ENCODE measurements at places on chromosomes 1 and 21. TPM values are rescaled to one million over a fixed set of nuclear protein-coding genes. Genes with fewer than 3 reads are reported as not detected.
A peak's percentile ranks its signal among the peaks of the same experiment; 100 is the strongest.

- no peak for DNase-seq
These were observed 26.0 kb downstream of the SERBP1 start for GRCh38 chr1:67404212-67404620.

DNA sequence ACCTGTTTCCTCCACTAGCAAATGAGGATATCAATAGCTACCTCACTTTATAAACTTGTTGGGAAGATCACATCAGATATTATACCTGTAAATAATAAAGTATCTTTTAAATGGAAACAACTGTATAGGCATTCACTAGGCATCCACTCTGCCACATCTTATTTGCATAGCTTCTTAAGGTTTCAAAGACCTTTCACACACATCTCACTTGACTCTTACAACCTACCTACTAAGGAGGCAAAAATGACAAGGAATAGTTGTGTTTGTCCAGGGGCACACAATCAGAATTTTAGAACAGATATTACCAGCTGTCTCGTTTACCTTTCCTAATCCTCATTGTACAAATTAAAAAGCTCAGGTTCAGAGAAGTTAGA, 51.5 kb downstream of the VANGL2 start:
- DNase-seq = no peak

DNA sequence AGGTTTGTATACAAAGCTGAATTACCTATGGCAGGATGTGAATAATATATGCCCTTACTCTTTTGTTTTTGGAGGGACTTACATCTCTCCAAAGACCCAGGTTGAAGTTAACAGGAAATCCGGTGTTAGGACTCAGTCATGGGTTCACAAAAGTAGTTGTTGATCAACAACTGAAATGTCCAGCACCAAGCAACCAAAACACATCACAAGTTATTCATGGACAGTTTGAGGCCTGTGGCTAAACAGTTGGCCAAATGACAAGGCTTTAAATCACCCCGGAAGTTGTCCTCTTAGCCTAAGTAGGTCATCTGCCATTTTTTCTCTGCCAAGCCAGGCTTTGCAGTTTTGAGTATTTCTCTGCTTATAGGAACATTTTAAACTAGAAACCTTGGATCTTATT, 89.9 kb downstream of the CD247 start:
- DNase-seq = no peak

DNA sequence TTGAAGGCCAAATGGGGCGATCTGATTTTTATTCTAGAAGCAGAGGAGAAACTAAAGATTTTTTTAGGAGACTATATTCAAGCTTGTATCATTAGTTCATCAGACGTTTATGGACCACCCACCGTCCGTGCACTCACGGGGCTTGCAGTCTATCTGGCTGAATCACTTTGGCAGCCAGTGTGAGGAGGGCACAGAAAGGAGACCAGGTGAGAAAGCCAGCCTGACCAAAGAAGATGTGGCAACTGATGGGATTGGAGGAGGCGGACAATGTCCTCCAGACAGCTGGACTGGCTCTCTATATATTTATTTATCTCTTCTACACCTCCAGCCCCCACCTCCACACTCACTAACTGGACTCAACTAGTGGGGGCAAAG, 822 bp upstream of the ELOVL1 start:
- DNase-seq = no peak

DNA sequence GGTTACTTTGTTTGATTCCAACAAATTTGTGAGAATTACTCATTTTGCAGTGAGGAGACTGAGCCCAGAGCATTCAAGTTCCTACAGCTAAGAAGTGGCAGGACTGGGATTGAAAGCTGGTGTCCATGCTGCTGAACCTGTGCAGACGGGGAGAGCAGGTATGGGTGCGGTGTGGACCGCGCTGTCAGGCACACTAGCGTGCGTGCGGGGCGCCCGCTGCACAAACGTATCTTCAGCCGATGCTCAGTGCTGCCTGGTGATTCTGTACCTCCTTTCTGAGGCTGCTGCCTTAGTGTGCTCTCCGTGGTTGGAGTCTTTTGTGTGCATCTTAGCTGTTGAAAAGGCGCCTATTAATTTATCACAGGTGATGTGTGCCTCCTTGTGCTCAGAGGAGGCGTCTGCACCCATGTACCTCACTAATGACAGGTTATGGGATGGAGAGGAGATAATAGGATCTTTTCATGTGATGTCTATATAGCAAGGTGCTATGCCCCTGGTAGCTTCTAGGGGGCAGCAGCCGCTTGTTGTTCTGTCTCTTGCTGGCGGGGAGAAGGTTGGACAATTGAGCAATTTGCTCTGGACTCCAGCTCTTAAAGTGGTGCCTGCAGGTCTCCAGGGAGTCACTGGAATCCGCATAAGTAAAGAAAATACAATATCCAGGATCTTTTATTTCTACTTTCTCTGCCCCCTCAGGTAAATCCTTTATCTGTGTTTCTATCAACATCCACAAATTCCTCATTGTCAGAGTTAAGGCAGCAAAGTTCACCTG, 32.5 kb downstream of the PEX14 start:
- DNase-seq = peak; percentile 68

DNA sequence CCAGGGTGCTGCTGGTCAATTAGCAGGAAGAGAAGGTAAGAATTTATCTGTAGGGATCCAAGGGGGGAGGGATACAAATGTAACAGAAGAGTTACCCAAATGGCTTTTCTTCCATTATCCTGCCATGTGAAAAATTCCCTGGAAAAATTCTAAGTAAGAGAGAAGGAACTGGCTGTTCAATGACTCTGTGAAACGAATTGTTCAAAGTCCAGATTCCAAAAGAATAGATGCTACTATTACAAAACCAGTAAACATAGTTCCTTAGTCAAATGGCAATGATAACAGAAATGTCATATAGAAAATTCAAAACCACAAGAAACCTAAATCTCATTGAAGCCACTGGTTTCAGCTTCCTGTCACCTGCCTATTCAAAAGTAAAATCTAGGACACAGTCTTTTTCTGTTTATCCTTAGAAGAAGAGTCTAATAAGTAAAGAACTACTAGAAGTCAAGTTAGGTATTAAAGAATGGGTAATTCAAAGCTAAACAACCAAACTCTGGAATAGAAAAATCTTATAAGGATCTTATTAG, 102.6 kb downstream of the ZNF644 start:
- DNase-seq = no peak

- DNase-seq = no peak
These were observed 45.3 kb downstream of the NDC1 start for GRCh38 chr1:53792806-53793205.

DNA sequence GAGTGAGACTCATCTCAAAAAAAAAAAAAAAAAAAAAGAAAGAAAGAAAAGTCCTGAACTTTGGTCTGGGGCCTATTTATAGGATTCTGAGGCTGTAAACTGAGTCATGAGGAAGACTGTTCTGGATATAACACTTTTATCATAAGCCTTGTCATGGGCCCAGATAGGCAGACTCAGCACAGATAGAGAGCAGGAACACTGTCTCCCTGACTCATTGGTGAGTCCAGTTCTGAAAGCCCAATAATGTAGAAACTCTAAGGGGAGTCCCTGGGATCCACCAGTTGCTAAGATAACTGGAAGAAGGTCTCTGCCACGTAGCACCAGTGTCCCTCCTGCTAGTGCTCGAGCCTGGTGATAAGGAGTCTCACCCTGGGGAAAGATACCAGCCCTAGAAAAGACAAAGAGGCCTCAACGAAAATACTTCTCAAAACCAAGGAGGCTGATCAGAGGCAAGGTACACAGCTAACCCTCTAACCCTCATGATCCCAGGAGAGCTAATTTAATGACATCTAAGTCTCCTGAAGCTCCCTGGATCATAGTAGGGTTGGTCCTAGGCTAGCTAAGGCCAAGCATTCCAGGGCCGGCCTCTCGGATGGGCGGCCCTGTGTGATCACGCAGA, 43.5 kb downstream of the LPAR3 start:
- DNase-seq = no peak

DNA sequence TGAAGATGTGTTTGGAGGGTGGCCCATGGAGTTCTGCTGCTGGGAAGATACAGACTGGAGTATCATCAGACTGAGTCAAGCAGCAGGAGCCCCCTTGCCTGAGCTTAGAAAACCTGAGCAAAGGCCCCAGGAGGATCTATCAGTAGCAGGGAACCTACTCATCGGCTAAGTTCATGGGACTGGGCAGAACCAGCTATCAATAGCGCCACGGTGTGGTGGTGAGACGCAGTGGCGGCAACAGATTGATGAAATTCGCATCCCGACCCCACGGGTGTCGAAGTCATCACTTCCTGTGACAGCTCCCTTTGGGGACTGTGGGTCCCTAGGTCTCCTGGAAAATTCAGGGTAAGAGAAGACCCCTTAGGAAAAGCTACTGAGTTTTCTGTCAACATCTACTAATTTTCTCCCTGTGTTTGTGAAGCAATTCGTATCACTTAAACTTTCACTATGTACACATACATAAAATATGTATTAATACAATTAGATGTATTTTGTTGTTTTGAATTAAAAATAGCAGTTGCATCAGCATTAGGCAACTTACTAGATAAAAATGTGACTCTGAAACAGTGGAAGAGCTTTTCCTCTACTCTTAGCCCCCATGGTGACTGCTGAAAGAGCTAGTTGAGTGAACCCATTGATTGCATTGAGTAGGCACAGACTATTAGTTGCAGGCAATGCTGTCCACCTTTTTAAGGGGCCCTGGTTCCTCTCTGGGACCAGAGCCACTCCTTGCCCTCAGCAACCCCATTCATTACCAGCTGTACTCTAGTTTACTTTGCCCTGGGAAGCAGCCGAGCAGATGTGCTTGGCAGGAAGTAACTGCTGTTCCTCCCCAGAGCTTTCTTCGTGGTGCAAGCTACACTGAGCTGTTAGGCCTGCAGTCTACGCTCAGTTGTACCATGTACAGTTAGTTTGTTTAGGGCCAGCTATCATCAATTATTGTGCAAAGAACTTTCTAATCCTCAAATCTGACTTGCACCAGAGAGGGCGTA, 7.3 kb upstream of the CACNA1S start:
- DNase-seq = no peak

DNA sequence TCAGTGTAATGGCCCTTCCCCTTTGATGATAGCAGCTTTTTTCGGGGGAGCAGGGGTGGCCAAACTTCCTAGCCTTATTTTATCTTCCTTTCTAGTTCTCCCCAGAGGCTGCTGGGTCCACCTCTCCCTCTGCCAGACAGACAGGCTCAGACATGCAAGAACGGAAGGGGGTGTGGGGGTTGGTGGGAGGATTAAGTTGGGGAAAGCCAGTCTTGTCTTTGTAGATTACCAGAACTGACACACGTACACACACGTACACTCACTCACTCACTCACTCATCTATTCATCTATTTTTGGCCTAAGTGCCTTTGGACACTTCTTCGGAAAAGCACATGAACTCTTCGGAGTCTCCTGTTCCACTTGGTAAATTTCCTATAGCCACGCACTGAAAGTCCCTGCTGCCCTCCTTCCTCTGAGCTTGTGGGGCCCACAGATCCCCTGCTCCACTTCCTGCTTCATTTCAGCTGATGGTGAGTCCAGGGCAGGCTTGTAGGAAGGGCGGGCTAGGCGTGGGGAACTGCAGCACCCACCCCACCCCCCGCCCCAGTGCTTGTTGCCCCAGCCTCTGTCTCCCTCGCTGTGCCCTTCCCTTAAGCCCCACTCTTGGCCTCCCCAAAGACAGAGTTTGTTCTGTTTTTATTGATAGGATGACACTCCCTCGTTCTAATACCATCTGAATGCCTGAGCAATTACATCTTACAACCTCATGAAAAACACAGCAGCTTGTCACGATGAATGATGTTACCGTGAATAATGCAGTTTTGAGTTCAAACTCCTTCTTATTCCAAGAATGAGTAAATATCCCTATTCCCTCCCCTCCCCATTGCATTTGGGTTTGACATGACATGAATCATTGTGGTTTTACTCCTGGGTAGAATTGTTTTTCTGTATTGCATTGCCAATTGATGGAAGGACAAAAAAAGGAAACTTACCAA, 60.7 kb upstream of the ATP5PO start:
- no peak for DNase-seq

GRCh38 chr1:26281971-26282370, 2.1 kb downstream of the SH3BGRL3 start:
- no peak for DNase-seq

DNA sequence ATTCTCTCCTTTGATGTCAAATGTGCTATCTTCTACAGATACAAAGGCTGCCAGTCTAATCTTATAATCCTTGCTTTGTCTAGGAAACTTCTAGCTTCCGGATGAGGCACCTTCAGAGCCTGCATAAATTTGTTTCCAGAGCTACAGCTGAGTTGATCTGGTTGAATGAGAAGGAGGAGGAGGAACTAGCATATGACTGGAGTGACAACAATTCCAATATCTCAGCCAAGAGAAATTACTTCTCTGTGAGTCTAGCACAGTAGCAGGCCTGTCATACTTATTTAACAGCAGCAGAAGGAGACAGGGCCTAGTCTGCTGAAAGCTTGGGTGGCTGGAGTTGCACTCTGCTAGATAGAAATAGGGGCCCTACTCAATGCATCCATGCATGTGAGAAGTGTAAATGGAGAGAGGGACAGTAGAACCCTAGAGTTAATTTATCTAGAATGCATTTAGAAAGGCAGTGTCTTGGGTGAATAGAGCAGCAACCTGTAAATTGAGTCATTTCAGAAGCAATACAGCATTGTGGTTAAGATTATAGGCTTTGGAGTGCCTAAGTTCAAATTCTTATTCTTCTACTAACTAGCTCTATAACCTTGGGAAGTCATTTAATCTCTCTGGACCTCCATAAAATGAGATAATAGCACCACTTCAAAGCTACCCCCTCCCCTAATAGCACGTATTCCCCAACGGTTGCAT, 89.0 kb downstream of the MACF1 start:
- no peak for DNase-seq

DNA sequence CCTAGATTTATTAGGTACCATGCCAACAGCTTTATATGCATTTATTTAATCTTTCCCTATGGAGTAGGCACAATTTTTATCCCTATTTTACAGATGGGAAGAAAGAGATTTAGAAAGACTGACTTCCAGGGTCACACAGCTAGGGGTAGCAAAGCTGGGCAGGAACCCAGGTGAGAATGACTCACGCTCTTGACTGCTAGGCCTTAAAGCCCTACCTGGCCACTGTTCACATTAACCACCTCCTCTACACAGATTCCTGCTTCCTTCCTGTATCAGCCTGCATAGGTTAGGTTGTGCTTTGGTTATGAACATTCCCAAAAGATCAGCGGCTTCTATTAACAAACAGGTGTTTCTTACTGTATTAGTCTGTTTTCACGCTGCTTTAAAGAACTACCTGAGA, 53.2 kb downstream of the DNAJC6 start:
- DNase-seq = no peak

LHX4 gene
- total RNA-seq = not detected

DRAXIN gene
- total RNA-seq = not detected

KCNJ15 gene
- 1.3 TPM for total RNA-seq

LYPD8 gene
- total RNA-seq = not detected

NGF gene
- 5.1 TPM for total RNA-seq

TP73 gene
- 0.16 TPM for total RNA-seq

OR2L2 gene
- not detected for total RNA-seq

PLA2G2C gene
- not detected for total RNA-seq

ZBTB8A gene
- 4.8 TPM for total RNA-seq

RNU1-4 gene
- not detected for total RNA-seq
